Activated T-cell treated with anti-CD3 and anti-CD28 coated beads, Interleukin-2, amount 50 U/mL, for 24 hours (primary cell): ENCODE measurements at places on chromosomes 13 and 19.
A peak's percentile ranks its signal among the peaks of the same experiment; 100 is the strongest.

GRCh38 chr13:89163096-89163495 is 1491.9 kb downstream of the SLITRK5 start:
- DNase-seq: no peak

- peak; percentile 57 for DNase-seq
Measured at GRCh38 chr19:50909240-50910070, 1.7 kb downstream of the KLK4 start.

GRCh38 chr13:79141082-79141481 is 265.0 kb downstream of the RBM26 start:
- DNase-seq: no peak

DNA sequence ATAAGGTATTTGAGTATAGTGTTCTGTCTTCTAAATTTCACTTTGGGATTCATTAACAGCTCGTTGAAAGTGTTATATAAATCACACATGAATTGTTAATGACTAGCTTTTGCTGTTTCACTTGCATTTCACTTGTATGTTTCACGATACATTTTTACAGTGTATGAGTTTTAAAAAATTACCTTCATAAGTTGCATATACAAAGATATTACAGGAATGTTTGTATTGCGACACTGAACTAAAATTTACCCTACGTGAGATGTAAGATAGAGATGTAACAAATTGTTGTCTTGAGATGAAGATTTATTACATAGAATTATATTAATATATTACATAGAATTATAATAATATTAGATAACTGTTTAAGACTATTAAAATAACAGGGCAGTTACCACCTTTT is 1.5 kb downstream of the CDC16 start:
- DNase-seq: no peak

- no peak for DNase-seq
Measured at GRCh38 chr19:52990759-52991418, 22.8 kb upstream of the ERVV-1 start.
